Activated CD4-positive, alpha-beta T cell treated with anti-CD3 and anti-CD28 coated beads for 4 hours (primary cell): ENCODE measurements at places on chromosomes 6 and 20.

GRCh38 chr6:155418017-155418761 lies 37.5 kb downstream of the NOX3 start:
- peak; percentile 76 for DNase-seq

- no peak for DNase-seq
Measured at GRCh38 chr6:55576811-55577210, 2.2 kb downstream of the HMGCLL1 start.

DNA sequence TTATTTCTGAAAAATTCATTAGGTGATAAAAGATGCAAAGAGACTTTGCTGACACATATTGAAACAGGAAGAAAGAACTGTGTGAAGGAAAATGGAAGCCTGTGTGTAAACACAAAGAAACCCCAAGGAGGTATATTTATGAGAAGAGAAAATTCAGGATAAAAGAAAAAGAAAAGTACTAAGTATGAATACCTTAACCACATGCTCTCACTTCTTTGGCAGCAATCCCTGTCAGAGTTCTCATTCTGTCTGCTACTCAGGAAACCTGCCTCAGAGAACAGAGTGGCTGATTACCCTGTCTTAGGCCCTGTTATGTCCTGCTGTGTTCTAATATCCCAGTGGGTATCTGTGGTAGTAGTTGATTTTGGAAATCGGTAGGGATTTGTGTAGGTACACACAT lies 457.9 kb downstream of the TBC1D32 start:
- DNase-seq, result no peak

DNA sequence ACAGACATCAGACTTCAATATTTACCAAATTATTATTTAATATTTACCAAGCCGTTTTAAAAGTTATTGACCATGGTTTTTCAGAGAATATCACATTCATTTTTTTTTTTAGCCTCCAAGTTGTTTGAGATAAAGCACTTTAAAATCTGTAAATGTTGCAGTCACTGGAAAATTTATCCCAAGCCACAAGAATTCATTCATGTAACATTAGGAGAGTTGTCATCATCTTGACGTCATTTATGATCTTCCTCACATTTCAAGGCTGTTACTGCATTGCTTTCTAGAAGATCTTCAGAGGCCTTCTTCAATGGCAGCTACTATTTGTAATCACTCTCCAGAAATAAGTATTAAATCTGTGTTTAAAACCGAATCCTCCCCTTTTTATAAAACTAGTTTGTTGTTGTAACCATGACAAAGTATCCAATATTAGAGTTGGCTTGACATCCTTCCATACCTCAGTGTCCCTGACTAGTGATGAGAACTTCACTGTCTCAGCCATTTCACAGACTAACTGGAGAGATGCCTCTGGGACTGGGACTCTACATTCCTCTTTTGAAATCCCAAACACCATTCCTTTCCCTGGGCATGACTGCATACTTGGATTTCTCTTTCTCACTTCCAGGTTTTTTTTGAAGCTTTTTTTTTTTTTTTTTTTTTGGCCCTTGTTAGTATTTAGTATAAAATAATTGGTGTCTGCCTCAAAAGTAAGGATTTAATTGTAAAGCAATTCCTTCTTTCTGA lies 100.1 kb downstream of the ZFAND3 start:
- DNase-seq, result no peak

DNA sequence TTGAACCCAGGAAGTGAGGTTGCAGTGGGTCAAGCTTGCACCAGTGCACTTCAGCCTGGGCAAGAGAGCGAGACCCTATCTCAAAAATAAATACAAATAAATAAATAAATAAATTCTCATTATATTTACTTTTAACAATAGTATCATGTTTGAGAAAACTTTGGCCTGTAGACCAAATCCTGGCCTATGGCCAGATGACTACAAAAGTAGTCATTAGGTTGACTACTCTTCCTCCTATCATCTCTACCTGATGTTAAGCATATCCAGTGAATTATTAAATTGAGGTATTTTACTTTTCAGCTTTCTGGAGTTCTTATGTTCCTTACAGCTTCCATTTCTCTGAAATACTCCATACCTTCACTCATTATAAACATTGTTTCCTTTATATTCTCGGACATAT lies 280.6 kb downstream of the LAMA2 start:
- DNase-seq, result no peak

GRCh38 chr6:40925341-40925740 lies 113.7 kb downstream of the UNC5CL start:
- no peak for DNase-seq

DNA sequence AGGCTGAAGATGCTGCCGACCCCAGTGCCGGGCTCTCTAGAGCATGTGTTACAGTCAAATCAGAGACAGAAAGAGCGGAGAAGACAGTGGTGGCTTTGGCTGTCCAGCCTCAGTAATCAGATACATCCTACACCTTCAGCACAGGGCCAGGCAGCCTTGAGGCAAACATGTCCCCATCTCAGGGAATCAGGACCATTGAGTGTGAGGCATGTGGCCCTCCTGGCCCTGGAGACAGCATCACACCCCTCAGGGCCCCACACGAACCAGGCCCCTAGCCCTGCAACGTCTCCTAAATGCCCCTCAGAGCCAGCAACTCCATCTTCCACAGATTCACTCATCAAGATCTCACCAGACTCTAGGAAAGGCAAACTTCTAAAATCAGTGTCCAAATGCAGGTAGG lies 24.5 kb downstream of the PXDC1 start:
- no peak for DNase-seq

DNA sequence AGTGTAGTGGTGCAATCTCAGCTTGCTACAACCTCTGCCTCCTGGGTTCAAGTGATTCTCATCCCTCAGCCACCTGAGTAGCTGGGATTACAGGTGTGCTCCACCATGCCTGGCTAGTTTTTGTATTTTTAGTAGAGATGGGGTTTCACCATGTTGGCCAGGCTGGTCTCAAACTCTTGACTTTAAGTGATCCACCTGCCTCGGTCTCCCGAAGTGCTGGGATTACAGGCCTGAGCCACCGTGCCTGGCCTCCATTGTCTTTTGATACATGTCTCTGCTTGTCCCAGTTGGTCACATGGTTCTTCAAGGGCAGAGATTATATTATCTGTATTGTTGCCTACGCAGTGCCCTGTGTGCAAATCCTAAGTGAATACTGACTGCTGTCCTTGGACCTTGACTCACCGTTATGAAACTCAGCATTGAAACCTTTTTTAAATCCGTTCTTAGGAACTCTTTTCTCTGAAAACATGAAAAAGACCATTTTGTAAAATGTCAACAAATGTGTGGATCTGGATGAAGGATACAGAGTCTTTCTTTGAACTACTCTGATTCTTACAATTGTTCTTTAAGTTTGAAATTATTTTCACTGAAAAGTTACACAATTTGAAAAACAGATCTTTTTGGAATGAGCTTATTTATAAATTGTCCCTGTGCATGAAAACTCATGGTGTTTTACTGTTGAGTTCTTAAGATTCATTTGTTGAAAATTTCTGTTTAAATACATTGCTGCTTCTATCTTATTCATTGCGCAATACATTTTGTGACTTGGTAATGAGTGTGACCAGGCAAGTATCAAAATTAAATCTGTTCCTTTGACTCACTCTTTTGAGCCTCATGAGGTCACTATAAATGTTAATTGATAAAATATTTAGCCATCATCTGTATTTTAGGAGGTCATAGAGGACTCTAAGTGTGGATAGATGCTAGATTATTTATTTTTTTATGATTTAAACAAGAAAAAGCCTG lies 293.5 kb downstream of the UTRN start:
- no peak for DNase-seq

DNA sequence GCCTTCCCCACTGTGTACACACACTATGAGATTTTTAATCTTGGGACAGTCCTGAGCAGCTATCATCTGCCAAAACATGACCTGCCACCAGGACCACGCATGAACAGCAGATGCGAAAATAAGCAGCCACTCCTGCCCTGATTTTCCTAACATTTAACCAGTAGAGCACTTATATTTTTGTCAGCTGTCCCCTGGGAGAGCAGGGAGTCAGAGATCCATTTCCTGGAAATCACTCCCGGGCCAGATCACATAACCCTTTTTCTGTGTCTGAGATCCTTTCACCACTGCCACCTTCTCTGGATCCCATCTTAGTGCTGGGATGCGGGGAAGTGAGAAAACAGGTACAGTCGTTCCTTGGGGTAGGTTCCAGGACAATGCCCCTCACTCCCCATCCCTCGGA lies 5.7 kb downstream of the SDCBP2 start:
- DNase-seq, result no peak

DNA sequence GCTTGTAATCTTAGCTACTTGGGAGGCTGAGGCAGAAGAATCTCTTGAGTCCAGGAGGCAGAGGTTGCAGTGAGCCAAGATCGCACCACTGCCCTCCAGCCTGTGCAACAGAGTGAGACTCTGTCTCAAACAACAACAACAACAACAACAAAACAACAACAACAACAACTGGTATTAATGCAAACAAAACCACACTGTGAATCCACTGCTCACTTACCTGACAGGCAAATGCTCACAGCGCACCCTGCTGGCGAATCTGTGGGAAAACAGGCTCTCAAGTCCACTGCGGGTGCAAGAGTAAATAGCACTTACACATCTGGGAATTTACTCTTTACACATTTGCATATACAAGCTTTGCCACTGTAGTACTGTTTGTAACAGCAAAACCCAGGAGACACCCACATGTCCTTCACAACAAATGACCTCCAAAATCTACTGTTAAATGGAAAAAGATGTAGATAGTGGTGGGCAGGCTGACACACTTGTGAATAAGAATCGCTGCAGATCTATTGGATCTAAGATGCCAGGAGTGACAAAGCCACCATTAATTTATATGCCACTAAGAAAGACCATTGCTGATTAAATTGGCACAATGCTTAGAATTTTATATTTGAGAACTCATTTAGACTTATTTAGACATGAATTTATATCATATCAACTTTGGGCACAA lies 29.3 kb downstream of the NSFL1C start:
- peak; percentile 71 for DNase-seq

GRCh38 chr6:54633601-54634000 lies 213.0 kb upstream of the FAM83B start:
- no peak for DNase-seq

DNA sequence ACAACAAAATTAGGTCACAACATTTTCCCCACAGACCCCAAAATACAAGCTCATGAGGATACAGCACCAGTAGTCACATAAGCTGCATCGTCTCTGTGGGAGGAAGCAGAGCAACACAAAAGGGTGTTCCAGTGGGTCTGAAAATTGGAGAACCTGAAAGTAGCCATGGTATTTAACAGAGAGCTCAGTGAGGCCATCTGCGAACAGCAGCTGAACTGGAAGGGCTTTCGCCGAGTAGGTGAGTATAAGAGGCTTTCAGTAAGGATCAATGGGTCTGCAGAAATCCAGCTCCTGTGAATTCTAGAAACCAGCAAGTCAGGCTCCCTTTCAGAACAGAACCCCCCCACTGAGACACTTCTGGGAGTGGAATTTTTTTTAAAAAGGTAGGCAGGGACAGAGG lies 120.0 kb upstream of the RREB1 start:
- no peak for DNase-seq

DNA sequence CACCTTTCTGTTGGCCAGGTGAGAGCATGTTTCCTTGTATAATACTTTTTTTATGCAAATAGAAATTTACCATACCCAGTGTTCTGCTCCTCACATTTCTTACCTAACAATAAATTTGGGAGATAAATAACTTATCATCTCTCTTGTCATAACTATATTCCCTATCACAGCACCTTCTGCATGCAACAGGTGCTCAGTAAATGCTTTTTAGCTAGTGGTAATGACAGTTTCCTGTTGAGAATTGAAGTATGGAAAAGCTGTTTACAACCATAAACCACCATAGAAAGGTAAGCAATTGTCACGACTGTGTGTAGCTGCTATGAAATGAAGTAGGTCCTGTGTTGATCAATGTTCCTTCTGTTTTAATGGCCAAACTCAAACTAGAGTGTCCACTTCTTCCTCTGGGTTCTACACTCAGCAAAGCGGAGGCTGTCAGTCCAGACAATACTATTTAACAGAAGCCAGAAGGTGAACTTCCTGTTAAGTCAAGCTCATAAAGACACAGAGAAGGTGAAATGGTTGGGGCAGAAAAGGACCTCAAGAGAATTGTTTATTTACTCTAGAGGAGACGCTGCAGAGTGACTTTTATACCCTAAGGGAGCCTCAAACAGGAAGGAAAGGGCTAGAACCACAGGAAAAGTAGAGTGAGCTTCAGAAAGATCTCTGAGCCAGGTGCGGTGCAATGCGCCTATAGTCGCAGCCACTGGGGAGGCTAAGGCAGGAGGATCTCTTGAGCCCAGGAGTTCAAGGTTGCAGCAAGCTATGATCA lies 84.0 kb upstream of the SLC22A16 start:
- no peak for DNase-seq

DNA sequence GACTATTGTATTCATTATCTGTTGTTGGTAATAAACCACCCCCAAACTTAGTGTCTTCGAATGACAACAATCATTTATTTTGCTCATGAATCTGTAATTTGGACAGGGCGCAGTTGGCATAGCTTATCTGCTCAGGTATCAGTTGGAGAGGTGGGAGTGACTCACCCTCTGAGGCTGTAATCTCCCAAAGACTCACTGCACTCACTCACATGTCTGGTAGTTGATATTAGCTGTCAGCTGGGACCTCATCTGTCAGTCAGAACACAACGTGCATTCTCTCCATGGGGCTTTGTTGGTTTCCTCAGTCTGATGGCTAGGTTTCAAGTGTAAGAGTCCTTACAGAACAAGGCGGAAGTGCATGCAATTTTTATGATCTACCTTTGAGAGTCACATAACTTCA lies 219.0 kb upstream of the PRND start:
- no peak for DNase-seq
